GM12864 (cell line): ENCODE measurements at places on chromosomes 16 and 17.

GRCh38 chr16:73214825-73215677, 167.1 kb upstream of the ZFHX3 start:
- DNase-seq = no peak

DNA sequence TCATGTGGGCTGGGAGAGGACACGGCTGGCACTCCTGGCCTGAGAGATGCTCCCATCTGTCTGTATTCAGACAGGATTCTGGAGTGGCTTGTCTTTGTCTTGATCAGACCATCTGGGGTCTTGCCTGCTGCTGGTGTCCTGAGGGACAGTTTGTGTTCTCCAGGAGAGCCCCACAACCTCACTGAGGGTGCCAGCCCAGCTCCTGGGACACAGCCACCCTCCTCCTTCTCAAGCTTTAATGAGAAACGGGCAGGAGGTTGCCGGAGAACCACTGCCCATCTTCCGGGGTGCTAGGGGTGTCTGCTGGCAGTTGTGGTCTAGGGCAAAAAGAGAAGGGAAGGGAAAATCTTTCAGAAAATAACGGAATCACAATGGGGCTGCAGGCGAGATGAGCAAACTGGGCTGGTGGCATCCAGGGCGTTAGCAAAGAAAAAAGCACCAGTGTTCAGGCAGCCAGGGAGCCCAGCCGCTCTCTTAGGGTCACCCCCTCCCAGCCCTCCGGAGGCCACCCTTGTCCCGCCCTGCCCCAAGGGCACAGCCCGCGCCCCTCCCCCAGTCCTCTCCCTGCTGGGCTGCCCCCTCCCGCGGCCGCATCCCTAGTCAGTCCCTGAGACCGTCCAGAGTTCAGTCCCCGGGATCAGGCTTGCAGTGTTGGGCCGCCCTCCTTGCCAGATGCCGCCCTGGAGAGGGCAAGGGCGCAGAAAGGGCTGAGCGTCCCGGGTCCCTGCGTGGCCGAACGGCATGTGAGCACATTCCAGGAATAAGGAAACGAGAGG, 824.7 kb downstream of the KCNJ18 start:
- DNase-seq = no peak

DNA sequence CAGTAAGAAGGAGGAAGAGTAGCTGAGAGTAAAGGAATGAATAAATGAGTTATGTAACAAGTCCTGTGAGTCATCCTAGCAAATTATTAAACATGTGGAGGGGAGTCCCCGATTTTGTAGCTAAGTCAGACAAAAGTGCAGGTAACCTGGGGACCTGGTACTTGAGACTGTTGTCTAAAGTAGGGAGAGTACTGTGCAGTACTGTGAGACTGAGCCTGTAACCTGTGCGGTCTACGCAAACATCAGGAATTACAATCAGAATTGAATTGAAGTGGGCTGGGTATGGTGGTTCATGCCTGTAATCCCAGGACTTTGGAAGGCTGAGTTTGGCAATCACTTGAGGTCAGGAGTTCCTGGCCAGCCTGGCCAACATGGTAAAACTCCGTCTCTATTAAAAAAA, 35.7 kb downstream of the IKZF3 start:
- DNase-seq = no peak

DNA sequence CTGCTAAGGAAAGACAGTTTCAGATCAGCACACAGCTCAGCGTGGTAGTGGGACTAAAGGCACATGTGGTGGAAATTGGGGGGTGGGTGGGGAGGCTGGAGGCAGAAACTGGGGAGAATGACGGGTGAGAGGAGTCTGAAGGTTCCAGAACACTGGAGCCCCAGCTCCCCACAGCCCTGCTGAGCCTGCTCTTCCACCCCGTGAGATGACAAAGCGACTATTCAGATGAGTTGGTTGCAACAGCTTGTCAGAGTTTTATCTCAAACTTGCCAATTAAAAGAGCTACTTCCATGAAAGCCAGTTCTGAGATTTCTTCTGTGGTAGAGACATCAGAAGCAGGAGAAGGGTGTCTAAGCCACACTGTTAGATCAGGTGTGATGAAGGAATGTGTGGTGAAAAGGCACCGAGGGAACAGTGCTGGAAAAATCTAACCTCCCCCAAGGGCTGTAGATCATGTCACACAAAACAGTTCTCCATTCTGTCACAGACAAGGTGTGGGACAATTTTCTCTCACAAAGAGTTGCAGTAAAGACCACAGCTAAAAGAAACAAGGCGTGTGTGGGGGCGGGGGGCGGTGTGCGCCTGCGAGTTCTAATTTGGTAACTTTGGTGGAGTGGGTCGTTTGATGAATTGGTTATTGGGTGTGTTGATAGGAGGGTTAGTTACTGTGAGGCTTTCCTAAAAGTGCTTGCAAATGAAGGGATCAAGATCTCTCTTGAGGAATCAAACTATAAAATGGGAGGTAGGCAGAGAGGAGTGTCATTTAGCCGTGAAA, 39.0 kb downstream of the CCDC182 start:
- DNase-seq = no peak

DNA sequence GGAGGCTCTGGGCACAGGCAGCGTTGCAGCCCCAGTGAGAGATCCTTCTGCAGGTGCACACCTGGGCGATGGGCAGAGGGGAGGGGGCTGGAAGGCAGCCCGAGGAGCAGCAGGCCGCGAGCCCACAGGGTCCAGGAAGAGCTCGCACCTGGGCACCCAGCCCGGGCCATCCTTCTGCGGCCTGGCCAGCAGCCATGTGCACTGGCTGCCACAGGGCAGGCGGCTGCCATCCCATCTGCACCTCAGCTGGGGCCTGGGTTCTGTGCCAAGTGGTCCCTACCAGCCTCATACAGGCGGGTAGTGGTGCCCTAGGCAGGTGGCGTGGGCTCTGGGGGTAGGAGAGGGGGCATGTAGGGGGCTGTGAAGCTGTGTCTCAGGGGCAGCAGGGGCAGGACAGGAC, 197.2 kb downstream of the RBFOX3 start:
- DNase-seq = no peak
